ENCODE measurements at places on chromosomes 16 and 17.

DNA sequence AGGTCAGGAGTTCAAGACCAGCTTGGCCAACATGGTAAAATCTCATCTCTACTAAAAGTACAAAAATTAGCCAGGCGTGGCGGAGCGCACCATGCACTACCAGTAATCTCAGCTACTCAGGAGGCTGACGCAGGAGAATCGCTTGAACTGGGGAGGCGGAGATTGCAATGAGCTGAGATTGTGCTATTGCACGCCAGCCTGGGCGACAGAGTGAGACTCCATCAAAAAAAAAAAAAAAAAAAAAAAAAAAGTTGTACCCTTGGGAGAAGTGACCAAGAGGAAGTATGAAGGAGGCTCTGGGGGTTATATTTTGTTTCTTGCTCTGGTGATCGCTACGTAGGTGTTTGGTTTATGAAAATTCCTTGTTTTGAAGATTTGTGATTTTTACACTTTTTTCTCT, 66.3 kb downstream of the LITAF start:
- DNase-seq = no peak

GRCh38 chr17:82097184-82097918, 685 bp downstream of the FASN start:
- no peak for DNase-seq

DNA sequence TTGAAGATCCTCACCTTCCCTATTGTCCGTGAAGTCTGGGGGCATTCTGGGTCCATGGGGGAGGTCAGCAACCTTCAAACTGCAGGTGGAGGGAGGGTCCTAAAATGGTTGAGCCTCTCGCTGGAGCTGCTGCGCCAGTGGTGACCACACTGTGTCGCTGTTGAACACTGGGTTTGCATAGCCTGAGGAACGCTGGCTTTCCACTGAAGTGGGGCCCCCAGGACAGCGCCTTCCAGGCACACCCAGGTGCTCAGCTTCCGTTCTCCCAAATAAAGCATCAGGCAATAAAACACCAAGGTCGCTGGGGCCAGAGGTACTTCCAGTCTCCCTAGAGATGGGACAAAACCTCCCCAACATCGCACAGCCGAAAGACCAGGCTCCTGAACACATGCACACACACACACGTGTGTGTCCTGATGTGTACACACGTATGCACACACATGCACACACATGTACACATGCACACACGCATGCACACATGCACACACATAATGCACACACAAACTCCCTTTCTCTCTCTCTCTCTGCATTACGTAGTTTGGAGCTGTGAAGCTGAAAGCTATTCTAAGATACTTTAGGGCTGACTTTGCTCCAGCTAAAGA, 120.6 kb downstream of the IRF8 start:
- DNase-seq = no peak

- peak; percentile 67 for DNase-seq
These were observed at the start of gene CRISPLD2 for GRCh38 chr16:84819644-84820304. Gene CRISPLD2 (plus strand): TSS chr16:84819985. CDS start chr16:84838496, 18,511 bp downstream.

- no peak for DNase-seq
These were observed 58.3 kb upstream of the DHX40 start for GRCh38 chr17:59506894-59507726.

DNA sequence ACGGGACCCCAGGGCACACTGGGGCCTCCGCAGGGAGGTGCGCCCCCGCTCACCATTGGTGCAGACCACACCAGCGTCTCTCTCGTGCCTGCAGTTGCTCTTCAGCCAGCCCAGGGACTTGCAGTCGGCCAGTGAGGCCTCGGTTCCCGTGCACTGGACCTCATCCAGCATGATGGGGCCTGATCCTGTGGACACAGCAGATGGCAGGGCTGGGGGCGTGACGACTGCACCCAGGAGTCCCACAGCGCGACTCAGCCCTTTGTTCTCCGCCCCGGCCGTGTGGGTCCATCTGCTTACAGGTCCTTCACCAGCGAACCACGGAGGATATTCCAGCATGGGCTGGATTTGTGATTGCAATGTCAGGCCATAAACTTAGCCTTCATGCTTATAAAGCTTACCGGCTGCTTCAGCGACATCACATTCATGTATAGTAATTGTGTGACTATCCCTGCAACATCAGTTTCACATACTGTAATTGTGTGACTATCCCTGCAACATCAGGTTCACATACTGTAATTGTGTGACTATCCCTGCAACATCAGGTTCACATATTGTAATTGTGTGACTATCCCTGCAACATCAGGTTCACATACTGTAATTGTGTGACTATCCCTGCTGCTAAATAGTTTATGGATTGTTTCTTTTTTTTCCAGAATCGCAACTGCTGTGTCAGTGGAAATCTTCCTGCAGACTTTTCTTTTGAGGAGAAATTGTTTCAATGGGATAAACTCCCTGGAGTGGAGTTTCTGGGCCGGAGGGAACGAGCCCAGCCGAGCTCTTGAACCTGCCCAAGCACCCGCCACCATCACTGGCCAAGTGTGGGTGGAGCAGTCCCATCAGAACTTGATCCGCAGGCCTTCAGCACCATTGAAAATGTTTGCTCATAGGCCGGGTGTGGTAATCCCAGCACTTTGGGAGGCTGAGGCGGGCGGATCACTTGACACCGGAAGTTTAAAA, 4.8 kb downstream of the LGALS3BP start:
- no peak for DNase-seq

DNA sequence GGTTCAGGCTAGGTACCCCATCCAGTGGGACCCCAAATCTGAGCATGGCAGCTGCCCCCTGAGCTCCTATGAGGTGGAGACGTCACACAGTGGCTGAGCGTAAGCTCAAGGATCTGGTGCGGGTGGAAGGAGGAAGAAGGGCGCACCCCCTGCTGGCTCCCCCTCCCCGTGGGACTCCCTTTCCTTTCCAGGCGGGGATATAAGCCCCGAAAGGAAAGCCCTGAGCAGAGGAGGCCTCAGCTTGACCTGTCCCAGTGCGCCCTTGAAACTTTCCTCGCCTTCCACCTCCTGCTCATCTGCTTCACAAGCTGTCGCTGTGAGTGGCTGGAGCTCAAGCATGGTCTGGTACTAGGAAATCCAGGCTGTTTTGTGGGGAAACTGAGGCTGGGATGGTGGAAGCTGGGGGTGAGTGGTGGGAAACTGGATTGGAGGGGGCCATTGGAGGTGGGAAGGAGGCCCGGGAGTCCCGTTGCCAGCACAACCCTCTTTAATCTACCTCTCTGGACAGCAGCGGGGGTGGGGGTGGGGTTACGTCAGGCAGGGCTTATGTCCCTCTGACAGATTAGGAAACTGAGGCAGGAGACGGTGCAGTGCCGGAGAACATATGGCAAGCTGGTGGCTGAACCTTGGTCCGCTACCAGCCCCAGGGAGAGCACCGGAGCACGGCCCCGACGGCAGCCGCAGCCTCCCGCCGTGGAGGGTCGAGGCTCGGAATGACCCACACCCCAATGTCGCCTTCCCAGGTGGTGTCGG, 92.3 kb upstream of the TMEM97 start:
- DNase-seq = no peak

- no peak for DNase-seq
These were observed 13.8 kb downstream of the SLC16A3 start for GRCh38 chr17:82242698-82242976.

DNA sequence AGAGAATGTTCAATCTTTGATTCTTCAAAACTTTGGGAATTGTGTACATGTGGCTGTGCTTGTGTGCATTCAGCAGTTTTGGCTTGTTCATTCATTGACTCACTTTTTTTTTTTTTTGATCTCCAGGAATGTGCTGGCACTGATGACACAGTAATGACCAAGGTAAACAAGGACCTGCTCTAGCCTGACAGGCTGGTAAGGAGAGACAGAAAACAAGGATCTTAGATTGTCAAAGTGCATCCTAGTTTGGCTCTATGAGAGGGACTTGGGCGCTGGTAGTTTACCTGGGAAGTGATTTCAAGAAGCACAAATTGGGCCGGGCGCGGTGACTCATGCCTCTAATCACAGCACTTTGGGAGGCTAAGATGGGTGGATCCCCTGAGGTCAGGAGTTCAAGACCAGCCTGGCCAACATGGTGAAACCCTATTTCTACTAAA, 233.1 kb upstream of the WSCD1 start:
- no peak for DNase-seq

DNA sequence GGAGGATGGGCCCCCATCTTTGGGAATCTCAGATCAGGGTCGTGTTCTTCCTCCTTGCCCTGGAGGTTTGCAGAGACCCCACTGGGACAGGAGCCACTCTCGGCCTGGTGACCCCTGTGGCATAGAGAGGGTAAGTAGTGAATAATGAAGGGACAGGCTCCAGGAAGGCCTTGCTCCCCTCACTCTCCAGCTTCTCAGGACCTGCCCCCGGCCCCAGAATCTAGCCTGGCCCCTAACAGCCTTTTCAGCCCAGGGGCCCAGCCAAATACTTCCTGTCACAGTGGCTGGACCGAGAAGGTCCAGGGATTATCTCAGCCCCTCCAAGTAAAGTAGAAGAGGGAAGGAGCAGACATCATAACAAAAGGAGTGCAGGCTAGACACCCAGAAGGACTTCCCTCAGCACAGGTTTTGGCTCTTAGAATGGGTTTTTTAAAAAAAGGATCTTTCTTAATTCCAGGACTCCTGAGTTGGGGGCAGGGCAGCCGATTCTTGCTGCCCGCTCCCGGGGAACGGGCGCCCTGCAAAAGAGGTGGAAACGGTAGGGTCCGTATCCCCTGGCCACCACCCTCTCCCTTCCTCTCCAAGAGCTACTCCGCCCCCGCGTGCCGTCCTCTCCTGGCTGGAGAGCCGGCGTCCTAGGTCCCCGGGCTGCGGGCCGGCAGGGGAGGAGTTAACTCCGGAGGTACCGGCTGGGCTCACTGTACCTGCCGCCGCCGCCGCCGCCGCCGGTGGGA, 559 bp upstream of the NXPH3 start:
- no peak for DNase-seq
